Body of pancreas (tissue), 4 donors: ENCODE measurements at places on chromosomes 12 and 14. TPM values are rescaled to one million over a fixed set of nuclear protein-coding genes. Genes with fewer than 3 reads are reported as not detected.

SYNDIG1L gene
- not detected for total RNA-seq

RNASE7 gene
- not detected for total RNA-seq

TMTC1 gene
- 15.6 TPM for total RNA-seq

DICER1 gene
- 47.7 TPM for total RNA-seq

SLC25A47 gene
- total RNA-seq, result not detected

DNA sequence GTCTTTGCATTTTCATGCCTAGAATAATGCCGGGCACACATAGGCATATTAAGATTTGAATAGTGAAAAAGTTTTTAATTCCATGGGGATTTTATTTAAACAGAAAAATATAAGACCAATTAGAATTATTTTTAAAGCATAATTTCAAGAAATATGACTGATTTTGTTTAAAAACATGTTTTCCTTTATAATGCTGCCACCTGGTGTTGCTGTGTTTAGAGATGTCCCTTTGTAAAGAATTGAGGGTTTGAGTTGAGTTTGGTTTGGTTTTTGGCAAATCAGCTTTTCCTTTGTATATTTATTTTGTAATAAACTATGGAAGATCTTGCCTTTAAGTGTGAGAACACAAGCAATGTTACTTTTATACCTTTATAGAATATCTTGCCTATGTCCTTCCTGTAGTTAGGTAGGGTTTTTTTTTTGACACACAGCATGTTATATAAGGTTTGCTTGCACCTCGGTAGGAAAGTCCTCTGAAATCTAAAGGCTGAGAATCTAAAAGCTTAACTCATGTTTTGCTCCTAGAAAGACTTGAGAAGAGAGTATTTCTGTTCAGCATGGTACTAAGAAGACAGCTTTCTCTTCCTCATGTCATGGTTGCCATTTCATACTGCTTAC is 31.4 kb upstream of the SNAPC1 start:
- DNase-seq, result no peak

DNA sequence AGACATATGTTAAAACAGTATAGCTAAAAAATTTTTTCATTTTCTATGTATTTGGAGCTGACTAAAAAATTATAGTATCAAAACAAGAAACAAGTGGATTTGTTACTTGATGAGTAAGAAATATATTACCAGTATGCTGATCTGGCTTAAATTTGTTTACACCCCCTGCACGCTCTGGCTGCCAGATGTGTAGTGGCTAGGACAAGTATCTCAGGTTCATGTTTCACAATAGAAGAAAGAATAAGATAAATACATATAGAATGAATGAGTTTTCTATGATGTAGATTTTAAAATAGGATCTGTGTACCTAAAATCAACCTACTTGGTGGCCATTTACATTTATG is 13.1 kb downstream of the NAA30 start:
- DNase-seq, result no peak

GRCh38 chr12:89307474-89308253 is 44.6 kb downstream of the DUSP6 start:
- DNase-seq, result no peak

DNA sequence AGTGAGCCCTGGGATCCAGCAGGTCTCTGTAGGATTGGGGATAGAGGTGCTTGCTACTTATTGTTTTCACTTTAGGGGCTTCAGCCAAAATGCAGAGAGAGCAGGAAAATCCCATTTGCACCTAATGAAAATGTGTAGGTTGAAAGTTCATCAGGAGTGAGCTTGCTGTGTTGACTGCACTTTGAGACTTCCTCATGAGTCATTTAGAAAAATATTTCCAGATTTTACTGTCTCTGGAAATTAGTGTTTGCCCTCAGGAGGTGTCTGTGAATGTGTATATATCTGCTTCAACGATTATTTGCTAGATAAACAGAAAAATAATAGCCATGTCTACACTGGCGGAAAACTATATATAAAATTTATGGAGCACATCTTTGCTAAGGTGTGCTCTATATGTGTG is 159.3 kb downstream of the CAND1 start:
- no peak for DNase-seq

DNA sequence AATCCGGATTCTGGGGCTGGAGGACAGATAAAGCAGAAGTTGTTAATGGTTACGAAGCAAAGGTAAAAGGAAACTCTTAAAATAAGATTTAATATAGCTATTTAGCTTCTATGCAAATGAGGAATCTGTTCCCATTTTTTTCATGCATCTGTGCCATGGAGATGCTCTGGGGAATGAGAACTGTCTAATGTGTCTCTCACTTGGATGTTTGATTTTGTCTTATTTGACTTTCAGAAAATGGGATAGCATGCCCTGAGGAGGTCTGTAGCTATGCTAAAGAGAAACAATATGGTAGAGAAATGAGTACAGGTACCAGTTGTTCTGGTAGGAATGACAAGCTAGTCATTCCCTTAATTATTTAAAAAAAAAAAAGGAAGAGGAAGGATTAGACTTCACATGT is 24.3 kb downstream of the C12orf76 start:
- DNase-seq, result no peak

DNA sequence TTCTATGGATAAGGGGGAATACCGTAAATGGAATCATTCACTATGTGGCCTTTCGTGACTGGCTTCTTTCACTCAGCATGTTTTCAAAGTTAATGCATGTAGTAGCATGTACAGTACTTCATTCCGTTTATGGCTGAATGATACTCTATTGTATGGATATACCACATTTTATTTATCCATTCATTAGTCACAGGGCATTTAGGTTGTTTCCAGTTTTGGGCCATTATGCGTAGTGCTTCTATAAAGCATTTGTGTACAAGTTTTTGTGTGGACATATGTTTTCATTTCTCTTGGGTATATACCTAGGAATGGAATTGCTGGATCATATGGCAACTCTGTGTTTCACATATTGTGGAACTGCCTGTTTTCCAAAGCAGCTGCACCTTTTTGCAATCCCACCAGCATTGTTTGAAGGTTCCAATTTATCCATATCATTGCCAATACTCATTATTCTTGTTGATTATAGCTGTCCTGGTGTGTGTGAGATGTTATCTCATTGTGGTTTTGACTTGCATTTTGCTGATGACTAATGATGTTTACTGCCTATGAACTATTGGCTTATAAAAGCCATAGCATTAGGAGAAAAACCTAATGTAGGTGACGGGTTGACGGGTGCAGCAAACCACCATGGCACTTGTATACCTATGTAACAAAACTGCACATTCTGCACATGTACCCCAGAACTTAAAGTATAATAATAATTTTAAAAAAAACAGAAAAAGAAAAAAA is 45.5 kb downstream of the ATF7IP start:
- DNase-seq, result no peak

DNA sequence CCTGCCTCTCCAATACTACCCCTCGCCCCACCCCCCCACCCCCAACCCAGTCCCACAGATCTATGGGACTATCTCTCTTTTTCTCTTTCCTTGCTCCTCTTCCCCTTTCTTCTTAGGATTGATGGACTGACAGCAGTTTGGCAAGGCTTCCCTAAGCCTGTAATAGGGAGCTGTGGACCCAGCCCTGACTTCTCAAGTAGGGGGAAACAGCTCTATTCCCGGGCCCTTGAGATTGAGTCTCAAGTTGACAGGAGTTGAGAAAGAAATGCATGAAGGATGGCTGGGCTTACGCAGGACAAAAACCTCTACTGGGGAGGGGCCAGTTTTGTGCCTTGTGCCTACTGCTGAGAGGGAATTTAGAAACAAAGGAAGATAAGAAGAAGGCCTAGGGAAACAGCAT is 60.4 kb downstream of the SMUG1 start:
- DNase-seq, result no peak

GRCh38 chr14:57071639-57072038 is 197.1 kb downstream of the EXOC5 start:
- DNase-seq, result no peak

- no peak for DNase-seq
Observed at GRCh38 chr14:92942576-92942975, 19.6 kb downstream of the CHGA start.

DNA sequence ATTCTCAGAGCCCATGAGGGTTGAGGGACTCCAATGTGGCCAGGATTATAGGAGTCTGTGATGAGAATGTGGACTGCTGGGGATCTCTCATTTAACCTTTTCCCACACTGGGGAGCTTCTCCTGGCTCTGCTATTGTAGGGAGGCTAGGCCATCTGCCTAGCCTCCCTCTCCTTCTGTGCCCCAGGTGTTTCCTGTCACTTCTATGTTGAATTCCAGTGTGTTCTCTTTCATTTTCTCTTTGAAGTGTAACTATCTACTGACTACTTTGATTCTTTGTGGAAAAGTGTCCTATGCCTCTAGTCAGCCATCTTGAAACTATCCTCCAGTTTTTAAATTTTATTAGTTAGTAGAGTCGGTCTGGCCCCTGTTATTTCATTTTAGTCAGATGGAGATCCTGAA is 53.4 kb upstream of the ABCD2 start:
- DNase-seq, result no peak

- DNase-seq, result no peak
Observed at GRCh38 chr12:68259318-68259940, 6.0 kb upstream of the IL22 start.
